Renal cortical epithelial cell (primary cell): ENCODE measurements at places on chromosomes 5 and 9. TPM values are rescaled to one million over a fixed set of nuclear protein-coding genes. Genes with fewer than 3 reads are reported as not detected.

- peak; percentile 63 for DNase-seq
Observed at GRCh38 chr5:150303070-150303615, 438 bp upstream of the ARSI start.

The SGCD gene
- total RNA-seq: under 0.01 and 0.35 TPM in 2 replicates

GRCh38 chr5:53038196-53038847 is 49.2 kb downstream of the ITGA2 start:
- DNase-seq: no peak

The EEIG1 gene
- total RNA-seq: 5.0 and 39.1 TPM in 2 replicates
